Hematopoietic multipotent progenitor cell treated with erythropoietin and hydrocortisone succinate and interleukin-3 and kit ligand, for 4 days (in vitro differentiated cells): ENCODE measurements at places on chromosomes 1 and 21.

DNA sequence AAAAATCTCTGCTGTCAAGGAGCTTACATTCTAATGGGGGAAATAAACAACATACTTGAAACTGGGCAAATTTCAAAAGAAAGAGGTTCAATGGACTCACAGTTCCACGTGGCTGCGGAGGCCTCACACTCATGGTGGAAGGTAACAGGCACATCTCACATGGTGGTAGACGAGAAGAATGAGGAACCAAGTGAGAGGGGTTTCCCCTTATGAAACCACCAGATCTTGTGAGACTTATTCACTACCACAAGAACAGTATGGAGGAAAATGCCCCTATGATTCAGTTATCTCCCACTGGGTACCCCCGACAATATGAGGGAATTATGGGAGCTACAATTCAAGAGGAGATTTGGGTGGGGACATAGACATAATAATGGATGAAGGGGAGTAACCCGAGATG is 226.4 kb downstream of the ZP4 start:
- DNase-seq: peak; percentile 4

DNA sequence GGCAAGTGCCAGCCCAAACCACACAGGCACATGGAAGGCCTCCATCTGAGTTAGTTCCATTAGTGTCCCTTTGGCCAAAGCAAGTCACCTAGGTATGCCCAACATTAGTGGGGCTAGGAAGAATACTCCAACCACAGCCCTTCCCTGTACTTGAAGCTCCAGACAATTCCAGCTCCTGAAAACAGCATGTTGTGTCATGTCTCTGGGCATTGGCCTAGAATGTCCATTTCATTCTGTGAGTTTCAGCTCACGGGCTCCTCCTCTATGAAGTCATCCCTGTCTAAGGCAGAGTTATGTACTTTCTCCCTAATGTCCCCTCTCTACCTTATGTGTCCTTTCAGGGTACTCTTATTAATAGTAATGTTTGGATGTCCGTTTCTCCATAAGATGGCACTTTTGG is 96.5 kb upstream of the SPATA6 start:
- no peak for DNase-seq

DNA sequence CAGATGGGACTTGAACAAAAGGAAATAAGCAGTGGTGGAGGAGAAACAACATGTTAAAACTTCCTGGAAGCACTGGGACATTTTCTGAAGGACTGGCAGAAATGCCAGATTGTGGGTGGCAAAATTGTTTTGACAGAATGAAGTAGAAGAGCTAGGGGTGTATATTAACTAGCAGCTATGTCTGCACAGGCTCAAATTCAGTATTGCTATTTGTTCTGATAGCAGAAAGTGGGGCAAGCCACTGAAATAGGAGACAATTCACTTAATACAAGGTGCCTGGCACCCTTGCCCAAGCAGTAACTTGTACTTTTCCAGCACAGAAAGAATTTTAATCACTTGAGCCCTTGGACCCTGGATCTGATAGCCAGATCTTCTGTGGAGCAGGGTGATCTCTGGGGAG is 11.8 kb upstream of the PIGM start:
- DNase-seq: no peak

DNA sequence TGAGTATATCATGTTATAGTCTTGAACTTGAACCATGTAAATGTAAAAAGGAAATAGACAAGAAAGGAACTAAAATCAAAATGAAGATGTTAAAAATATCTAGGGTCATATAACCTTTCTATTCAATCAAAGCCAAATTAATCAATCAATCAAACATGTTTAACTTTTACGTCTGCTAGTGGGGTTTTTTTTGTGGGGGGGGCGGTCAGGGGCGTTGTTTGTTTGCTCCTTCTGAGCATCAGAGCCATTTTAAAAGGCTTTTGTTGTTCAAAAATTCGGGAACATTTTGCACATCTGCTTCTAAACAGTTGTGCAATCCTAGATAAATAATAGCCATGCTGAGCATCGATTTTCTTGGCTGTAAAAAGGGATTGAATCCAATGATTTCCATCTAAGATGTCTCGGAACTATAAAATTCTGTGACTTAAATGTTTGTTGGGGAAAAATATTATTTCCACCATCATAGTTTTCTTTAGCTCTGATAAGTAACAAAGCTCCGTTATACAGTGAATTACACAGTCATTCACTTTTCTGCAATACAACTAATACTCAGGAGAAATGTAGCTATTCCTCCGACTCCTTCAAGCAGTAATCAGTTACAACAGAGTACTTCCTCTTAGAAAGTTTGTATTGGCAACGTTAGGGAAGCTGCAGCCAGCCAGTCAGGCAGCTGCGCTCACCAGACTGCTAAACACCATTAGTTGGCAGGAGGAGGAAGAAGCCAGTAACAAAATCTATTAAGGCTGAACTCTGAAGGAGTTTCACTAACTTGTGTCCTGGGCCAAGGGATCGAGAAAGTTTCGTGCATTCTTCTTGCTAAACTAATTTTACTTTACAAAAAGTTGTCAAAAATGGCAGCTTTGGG is 2.2 kb downstream of the SPATA6 start:
- DNase-seq: peak; percentile 83

DNA sequence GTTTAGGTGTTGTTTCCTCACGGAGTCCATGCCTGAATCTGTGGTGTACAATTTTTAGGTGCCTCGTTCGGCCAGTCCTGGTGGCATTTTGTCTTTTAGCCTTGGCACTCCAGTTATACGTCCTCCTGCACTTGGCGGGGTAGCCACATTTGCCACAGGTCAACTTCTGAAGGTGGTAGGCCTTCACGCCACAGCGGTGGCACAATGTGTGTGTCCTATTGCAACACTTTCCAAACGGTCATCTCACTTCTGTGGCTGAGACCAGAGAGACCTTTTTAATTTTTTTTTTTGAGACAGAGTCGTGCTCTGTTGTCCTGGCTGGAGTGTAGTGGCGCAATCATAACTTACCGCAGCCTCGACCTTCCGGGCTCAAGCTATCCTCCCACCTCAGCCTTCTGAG is 49.1 kb downstream of the CAMTA1 start:
- DNase-seq: peak; percentile 30

- DNase-seq: no peak
Observed at GRCh38 chr1:176559474-176559873, 96.5 kb downstream of the PAPPA2 start.

GRCh38 chr1:47561523-47562007 is 123.7 kb downstream of the FOXD2 start:
- no peak for DNase-seq

GRCh38 chr1:92363401-92363800 is 64.5 kb downstream of the RPAP2 start:
- DNase-seq: no peak

DNA sequence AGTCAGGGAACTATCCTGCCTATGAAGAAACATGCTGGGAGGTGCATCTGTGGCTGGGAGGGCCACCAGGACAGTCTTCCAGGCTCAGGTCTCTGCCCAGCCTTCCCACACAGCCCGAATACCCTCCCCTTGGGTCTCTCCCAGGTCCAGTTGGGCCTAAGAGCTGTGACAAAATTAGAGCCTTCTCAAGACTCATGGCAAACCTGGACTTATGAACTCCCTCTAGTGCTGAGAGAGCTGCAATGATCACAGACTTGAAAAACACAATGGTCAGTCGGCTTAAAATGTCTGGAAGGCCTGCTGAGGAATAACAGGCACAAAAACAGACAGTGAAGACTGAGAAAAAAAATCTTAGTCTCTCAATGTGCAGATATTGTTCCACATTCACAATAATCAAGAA is 325.1 kb downstream of the BRINP2 start:
- DNase-seq: no peak

DNA sequence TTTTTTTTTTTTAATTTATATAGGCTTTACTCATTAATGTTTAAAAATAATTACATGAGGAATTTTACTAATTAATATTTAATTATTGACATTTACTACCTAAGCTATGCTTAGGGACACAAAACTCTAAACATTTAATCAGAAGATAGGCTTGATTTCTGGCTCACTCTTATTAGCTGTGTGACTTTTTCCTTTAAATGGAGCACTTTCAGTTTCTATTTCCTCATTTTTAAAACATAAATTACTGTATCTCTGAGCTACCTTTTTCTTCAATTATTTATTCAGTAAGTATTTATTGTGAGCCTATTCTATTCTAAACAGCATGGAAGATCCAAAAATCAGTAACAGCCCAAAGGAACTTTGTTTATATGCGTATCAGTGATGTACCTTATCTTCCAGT is 40.5 kb downstream of the MAP3K7CL start:
- DNase-seq: no peak

GRCh38 chr1:102901996-102902395 is 206.3 kb downstream of the COL11A1 start:
- no peak for DNase-seq

DNA sequence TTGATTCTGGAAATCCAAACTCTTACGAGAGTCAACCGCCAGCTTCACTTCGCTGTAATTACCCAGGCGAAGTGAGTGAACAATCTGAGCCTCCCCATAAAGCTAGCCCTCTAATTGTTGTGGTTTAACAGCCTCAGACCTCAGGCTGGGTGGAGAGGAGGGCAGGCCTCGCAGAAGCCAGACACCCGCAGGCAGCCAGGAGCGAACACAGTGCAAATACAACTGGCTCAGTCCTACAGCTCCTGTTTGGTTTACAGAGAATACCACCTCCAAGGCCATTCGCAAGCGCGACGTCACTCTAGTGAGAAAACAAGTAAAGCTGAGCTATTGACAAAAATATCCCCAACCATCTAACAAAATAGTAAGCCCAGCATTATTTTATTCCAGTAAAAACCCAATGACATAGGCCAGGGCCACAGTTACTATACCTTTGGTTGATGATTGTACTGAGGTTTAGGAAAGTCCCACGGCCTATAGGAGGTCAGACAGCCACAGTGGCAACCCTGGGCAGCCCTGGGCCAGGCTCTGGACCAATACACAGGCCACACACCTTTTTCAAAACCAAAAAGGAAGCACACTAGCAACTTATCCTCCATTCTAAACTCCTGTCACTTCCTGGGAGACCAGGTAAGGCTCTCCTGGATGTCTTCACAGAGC is 163.3 kb downstream of the ETS2 start:
- DNase-seq: peak; percentile 79

DNA sequence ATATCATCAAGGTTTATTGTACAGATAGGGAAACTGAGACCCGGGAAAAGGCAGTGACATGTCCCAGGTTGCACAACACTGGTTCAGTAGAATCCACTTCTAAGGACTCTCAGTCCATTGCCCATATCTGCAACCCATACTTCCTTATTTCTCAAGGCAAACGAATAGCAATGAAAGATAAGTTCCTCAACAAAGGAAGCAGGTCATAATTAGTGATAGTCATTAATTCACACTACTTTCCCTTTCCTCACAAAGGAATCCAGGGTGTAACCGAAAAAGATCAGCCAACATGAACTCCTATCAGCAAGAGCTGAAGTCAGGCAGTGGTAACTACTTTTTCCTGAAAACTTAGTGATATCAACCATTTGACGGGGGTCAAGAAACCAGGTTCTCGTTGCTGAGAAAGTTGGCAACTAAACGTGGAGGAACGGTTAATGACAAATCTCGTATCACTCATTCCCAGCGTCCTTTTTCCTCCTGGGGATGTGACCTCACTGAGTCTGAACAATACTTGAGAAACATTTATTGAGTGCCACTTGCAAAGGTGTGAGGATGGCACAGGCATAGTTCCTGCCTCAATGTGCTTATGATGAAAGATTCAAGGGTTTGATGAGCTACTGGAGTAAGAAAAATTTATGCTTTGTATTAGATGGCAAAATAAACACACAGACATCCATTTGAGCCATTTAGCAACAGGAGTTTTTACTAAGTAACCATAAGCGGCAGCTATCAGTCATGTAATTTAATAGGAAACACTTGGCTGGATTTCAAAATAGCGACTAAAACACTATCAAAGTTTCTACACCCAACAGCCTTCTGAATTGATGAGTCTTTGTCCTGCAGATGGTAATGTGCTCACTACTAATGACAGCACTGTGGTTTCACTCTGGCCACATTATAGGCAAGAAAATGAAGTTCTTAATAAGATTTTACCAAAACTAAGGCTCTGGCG is 82.3 kb downstream of the PLPP3 start:
- peak; percentile 24 for DNase-seq

- DNase-seq: no peak
Observed at GRCh38 chr1:174243451-174244000, 84.2 kb downstream of the RABGAP1L start.

- DNase-seq: no peak
Observed at GRCh38 chr21:43645976-43646375, 13.3 kb downstream of the HSF2BP start.

GRCh38 chr21:34595457-34595856 is 19.5 kb downstream of the RCAN1 start:
- DNase-seq: no peak

GRCh38 chr1:106907795-106908194 is 148.7 kb upstream of the PRMT6 start:
- no peak for DNase-seq

DNA sequence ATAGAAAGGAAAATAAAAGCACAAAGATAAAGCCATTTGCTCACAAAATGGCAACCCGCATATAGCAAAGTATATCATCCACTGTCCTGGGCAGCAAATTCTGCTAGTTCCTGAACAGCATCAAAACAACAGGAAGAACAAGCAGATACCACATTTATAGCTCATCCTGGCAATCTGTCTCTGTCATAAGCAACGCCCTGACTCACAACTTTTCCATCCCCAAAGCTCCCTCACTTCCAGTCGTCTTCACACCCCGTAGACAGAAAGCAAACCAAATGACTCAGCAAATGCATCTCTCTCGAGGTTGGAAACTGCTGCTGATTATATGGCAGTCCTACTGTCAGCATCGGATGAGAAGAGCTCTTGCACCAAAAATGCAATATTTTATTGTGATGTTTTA is 65.8 kb downstream of the AK5 start:
- peak; percentile 38 for DNase-seq

GRCh38 chr1:102219463-102219862 is 222.7 kb upstream of the OLFM3 start:
- no peak for DNase-seq

- DNase-seq: no peak
Observed at GRCh38 chr1:7659514-7659913, 111.6 kb upstream of the VAMP3 start.

- no peak for DNase-seq
Observed at GRCh38 chr1:2979191-2980072, 41.8 kb upstream of the ACTRT2 start.

DNA sequence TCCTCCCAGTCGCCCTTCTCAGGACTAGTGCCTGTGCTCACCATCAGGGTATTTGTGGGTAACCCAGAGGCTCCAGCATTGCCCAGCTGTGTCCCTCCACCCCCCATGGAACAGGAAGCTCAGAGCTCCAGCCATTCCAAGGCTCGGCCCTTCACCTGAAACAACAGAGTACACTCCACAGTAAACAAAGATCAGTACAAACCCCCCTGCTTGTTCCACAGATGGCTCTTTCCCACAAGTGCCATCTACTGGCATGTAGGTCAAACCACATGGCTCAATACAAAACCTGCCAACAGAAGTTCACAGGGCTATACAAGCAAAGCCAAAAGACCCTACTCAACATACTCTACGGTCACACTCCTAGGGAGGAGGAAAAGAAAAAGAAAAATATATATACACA is 258.7 kb downstream of the AGBL4 start:
- DNase-seq: no peak
